ENCODE measurements at places on chromosomes 2 and 18.
A peak's percentile ranks its signal among the peaks of the same experiment; 100 is the strongest.

GRCh38 chr2:29013057-29013780 is 32.1 kb downstream of the TOGARAM2 start:
- no peak for DNase-seq

DNA sequence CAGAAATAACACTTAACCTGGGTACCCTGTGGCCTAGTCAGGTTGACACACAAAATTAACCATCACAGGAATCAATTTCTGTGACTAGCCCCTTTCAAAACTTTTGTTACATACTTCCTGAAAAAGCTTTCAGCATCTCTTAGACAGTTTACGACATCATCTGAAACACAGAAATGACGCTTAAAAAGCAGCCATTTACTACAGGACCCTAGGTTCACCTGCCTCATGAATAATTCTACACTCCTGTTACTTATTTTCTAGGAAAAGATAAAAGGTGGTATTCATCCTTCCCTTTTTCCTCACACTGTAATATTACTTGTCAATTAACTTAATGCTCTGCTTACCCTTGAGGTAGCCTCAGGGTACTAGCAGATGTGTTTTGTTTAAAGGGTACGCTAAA is 388.4 kb downstream of the IRS1 start:
- DNase-seq = no peak

GRCh38 chr2:217515615-217516309 is 487.0 kb downstream of the TNS1 start:
- DNase-seq = no peak

- no peak for DNase-seq
Observed at GRCh38 chr2:98277162-98277859, 68.9 kb upstream of the CNGA3 start.

- no peak for DNase-seq
Observed at GRCh38 chr2:169877398-169877797, 50.1 kb downstream of the UBR3 start.

DNA sequence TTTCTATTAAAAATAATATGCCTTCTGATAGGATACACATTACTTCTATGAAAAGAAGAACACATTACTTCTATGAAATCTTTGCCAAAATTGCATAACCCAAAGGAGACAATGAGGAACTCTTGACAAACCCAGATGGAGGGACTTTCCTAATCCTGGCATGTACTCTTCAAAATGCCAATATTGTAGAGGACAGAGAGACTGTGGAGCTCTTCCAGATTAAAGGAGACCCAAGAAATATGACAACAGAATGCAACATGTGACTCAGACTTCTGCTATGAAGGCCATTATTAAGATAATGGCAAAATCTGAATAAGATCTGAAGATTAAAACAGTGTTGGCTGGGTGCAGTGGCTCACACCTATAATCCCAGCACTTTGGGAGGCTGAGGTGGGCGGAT is 22.2 kb downstream of the SOWAHC start:
- no peak for DNase-seq

- DNase-seq = no peak
Observed at GRCh38 chr2:187594801-187595200, 40.6 kb upstream of the TFPI start.

DNA sequence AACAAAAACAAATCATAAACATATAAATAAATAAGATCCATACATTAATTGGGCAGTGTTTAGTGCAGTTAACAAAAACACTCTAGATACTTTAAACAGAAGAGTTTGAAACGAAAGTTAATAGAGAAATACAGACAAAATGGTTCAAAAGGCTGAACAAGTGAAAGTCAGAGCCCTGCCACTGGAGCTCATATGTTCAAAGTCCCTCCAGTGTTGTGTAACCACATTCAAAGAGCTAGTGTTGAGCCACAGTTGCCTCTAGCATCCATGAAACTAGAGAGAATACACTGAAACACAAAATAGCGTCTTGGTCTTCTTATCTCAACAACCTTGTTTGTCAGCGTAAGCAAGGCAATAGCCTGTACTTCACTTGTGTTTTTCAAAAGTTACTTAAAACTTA is 1309.8 kb upstream of the NRXN1 start:
- no peak for DNase-seq

GRCh38 chr2:181077128-181077709 is 96.8 kb downstream of the UBE2E3 start:
- no peak for DNase-seq

GRCh38 chr2:30165050-30165520 is 18.3 kb downstream of the YPEL5 start:
- DNase-seq = peak; percentile 42

GRCh38 chr2:44443517-44443916 is 81.8 kb downstream of the CAMKMT start:
- no peak for DNase-seq

- DNase-seq = no peak
Observed at GRCh38 chr2:236505648-236506047, 64.0 kb upstream of the ACKR3 start.

DNA sequence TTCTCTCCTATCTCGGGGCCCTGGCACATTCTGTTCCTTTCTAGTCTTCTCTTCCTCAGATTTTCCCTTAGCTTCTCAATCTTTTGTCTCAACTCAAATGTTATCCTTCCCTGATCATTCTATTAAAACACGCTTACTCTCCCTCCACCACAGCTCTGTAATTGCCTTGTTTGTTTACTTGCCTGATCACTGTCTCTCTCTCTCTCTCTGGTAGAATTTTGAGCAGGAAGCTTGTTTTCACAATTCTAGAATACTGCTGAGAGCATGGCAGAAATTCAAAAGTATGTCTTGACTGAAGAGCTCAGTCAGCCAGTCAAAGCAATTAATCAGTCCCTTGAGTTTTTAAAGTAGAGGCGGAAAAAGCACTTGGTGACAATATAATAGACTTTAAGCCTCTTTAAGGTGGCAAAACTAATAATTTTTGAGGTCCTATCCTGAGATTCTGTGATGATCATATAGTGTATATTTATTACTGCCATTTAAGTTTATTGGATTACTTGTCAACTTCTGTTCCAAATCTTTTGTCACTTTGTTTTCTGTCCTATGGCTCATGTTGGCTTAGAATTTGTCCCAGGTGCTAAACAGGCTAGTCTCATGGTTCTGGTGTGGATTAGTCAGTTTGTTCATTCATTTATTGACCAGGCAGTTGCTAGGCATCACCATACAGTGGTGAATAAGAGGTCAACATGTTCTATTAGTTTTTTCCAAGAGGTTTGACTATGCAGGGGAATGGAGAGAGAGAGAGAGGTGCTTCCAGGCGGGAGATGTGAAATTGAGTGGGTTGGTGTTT is 2.3 kb downstream of the PSMD1 start:
- no peak for DNase-seq

DNA sequence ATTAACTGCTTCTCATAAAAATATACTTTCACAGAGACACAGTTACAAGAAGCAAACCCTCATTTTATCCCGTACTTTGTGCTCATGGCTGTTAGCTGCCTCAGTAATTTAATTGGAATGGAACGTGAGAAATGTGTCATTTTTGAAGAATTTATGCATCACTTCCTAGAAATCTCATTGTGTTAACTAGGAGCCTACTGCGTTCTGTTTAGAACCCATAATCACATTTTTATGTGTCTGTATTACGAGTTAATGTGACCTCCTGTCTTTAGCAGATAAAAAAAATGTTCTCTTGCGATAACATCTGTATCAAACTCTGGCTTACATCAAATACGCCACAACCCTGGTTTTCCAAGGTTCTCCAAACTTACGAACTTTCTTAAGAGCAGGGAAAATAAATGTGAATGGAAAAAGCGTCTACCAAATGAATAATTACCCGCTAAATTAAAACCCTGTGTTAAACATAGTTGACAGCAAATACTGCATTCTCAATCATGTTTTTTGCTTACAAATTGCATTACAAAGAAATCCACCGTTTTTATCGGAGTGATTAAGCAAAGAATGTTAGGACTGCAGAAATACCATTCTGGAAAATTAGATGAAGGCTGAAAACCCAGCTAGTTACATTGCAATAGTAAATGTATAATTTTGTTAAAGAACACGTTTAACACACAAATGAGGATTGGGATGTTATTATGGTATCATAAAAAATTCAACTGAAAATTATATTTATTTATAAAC is 12.1 kb upstream of the GBX2 start:
- no peak for DNase-seq

GRCh38 chr2:218368621-218369153 is 12.0 kb downstream of the CATIP start:
- no peak for DNase-seq

DNA sequence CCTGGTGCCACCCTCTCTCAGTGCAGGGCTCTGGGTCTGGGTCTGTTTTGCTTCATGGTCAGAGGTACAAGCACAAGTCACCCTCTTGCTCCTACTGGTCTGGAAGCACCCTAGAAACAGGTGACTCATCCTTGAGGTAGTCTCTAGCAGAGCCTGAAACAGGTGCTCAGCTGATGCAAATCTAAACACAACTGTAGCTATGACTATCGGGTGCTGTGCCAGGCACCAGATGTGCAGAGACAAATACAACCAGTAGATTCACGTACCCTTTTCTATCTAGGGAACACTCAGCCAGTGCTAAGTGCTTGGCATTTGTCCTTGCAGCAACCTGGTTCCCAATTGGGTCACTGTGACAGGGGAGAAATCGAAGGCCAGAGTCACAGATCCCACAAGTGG is 140.9 kb upstream of the MYCN start:
- no peak for DNase-seq

- DNase-seq = no peak
Observed at GRCh38 chr2:28150236-28150915, 242.3 kb upstream of the FOSL2 start.

- no peak for DNase-seq
Observed at GRCh38 chr2:162636206-162636728, 202.3 kb downstream of the KCNH7 start.

DNA sequence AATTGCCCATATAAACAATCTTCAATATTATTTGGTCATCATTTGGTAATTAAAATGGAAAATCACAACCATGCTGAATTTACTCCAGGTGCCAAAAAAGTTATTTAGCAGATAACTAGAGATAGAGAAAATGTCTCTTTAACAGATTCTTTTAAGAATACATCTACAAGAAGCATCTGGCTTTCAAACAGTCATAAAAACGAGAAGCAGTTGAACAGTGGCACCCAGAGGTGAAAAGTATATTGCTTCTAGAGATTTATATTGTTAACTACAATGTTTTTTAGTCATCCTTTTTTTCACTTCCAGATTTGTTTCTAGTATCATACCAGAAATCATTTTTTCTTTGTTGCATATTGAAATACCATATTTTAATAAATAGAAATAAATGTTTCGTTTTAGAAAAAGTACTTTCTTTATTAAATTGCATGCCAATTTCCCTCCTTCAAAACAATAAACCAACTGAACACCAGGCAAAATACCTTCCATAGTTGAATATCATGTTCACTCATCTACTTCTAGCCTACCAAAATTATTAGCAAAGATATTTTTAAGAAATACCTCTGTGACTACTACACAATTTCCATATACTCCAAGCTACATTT is 65.4 kb upstream of the HNRNPA3 start:
- no peak for DNase-seq

- DNase-seq = no peak
Observed at GRCh38 chr2:19086231-19086651, 272.2 kb downstream of the OSR1 start.

DNA sequence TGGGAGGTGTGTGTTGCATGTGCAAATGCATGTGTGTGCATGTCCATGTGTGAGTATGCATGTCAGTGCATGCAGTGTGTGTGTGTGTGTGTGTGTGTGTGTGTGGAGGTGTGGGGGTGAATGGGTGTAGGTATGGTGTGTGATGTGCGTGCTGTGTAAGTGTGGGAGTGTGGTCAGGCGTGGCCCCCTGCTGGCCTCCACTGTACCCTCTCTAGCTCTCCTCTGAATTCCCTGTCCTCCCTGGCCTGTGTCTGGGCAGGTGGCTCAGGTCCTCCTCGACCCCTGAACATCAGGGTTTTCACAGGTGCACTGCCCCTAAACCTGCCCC is 230.2 kb downstream of the CELF4 start:
- DNase-seq = no peak

GRCh38 chr2:118669654-118670053 is 177.8 kb downstream of the EN1 start:
- no peak for DNase-seq

GRCh38 chr18:21557607-21558253 is 42.8 kb downstream of the ESCO1 start:
- DNase-seq = no peak

- DNase-seq = no peak
Observed at GRCh38 chr2:190571686-190572085, 37.2 kb upstream of the NEMP2 start.

DNA sequence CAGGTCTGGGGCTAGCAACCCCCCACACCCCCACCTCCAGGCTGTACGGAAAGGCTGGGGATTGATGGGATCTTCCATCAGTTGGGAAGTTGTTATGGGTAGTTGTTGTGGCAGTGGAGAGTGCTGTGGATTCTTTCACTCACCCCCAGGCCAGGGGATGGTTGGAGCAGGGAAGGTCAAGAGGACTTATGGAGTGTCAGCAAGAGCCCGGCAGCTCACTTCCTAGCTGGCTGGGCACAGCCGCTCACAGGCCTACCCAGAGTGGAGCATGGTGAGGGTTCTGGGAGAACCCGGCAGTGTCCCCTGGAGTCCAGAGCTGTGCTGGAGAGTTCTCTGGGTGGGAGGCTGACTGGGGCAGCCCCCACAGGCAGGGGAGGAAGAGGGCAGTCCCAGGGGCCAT is 122.2 kb downstream of the MSH2 start:
- DNase-seq = no peak

GRCh38 chr2:85888020-85888683 is 638 bp downstream of the ST3GAL5 start:
- DNase-seq = peak; percentile 4

- DNase-seq = no peak
Observed at GRCh38 chr18:75173125-75173432, 35.9 kb downstream of the PTGR3 start.

- DNase-seq = no peak
Observed at GRCh38 chr2:66733364-66733999, 298.6 kb downstream of the MEIS1 start.

GRCh38 chr18:7770908-7771307 is 203.8 kb downstream of the PTPRM start:
- DNase-seq = no peak

DNA sequence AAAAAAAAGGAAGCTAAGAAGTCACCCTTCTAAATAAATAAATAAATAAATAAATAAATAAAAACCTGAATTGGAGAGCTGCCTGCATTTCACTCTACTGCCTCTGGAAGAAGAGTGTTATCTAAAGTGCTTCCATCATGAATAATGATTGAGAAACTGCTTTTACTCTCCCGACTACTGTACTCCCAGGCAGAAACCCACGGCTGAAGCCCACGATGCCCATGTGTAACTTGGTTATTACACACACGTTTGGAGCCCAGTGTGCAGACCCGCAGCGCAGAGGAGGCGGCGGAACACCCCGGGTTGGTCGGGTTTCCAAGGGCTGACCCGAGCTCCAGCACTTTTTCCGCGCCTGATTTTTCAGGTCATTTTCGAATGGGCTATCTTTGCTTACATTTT is 697 bp upstream of the SPATS2L start:
- DNase-seq = no peak

DNA sequence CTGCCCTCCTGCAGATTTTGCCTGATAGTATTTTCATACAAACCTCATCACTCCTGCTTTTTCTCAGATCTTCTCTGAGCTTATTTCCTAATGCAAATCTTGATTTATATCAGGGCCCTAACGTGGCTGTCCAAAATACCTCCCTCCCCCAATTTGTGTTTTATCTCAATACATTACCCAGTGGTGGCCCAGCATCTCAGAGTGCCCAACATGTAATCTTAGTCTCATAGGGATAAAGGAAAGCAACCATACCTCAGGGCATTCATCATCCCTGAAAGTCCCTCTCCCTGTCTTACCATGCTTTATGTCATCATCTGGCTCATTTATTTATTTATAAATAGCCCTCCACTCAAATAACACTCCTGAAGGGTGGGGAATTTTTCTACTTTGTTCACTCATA is 135.3 kb downstream of the SLC8A1 start:
- DNase-seq = no peak
